ENCODE measurements at places on chromosomes 16 and 17. TPM values are rescaled to one million over a fixed set of nuclear protein-coding genes. Genes with fewer than 3 reads are reported as not detected.

OTOP3 gene
- not detected for total RNA-seq

WRAP53 gene
- total RNA-seq: 6.9 TPM

GRCh38 chr16:17289674-17290635 is 180.8 kb downstream of the XYLT1 start:
- DNase-seq: no peak

DNA sequence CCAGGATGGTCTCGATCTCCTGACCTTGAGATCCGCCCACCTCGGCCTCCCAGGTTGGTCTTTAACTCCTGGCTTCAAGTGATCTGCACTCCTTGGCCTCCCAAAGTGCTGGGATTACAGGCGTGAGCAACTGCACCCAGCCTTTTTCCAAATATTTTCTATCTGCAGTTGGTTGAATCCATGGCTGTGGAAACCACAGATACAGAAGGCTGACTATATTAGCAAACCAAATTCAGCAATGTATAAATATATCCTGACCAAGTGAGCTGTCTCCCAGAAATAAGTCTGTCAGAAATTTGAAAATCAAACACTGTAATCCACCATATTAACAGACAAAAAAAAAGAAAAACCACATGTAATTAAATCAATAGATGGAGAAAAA is 9.6 kb downstream of the CFDP1 start:
- DNase-seq: no peak

GRCh38 chr17:71437166-71437565 is 683.7 kb upstream of the SOX9 start:
- DNase-seq: no peak

OTOA gene
- under 0.01 TPM for total RNA-seq

GRCh38 chr16:60151987-60152386 is 1417.9 kb upstream of the GOT2 start:
- no peak for DNase-seq

MAP3K3 gene
- 113 TPM for total RNA-seq

GRCh38 chr17:30550512-30551273 is 73.5 kb downstream of the GOSR1 start:
- DNase-seq: no peak

GRCh38 chr17:78448356-78448993 is 70.0 kb downstream of the PGS1 start:
- no peak for DNase-seq

DNA sequence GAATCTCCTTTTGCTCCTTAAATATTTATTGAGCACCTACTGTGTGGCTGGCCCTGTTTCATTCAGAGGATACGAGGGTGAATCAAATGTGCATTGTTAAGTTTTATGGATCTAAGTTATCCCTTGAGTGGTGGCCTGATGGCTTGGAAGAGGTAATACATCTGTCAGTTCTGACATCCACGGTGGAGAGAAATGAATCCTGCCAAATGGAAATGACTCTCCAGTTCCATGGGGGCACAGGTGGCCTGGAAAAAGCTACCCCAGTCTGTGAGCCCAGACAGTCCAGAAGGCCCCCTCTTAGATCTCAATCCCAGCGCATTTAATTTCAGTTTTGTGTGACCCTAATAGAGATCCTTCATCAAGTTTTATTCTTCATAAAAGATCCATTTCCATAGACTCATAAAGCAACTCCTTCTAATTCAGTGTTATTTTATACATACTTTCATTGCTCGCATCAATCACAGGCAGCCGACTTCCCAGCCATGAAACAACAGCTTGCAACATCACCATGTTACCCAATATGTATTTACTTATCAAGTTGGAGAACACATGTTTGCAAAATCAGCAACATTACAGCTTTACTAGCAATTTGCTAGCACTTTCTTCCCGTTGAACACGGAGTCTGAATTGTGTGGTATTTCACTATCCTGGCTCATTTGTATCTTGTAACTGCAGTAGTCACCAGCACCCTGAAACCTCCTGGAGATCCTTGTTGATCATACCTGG is 334.8 kb upstream of the HSBP1 start:
- no peak for DNase-seq

- DNase-seq: no peak
Observed at GRCh38 chr17:53649201-53649600, 173.5 kb upstream of the KIF2B start.

TBC1D3 gene
- not detected for total RNA-seq

VTN gene
- not detected for total RNA-seq

ZNF821 gene
- total RNA-seq: 6.8 TPM

GRCh38 chr17:80887639-80888175 is 103.9 kb upstream of the CHMP6 start:
- no peak for DNase-seq

TNFRSF13B gene
- not detected for total RNA-seq

DNA sequence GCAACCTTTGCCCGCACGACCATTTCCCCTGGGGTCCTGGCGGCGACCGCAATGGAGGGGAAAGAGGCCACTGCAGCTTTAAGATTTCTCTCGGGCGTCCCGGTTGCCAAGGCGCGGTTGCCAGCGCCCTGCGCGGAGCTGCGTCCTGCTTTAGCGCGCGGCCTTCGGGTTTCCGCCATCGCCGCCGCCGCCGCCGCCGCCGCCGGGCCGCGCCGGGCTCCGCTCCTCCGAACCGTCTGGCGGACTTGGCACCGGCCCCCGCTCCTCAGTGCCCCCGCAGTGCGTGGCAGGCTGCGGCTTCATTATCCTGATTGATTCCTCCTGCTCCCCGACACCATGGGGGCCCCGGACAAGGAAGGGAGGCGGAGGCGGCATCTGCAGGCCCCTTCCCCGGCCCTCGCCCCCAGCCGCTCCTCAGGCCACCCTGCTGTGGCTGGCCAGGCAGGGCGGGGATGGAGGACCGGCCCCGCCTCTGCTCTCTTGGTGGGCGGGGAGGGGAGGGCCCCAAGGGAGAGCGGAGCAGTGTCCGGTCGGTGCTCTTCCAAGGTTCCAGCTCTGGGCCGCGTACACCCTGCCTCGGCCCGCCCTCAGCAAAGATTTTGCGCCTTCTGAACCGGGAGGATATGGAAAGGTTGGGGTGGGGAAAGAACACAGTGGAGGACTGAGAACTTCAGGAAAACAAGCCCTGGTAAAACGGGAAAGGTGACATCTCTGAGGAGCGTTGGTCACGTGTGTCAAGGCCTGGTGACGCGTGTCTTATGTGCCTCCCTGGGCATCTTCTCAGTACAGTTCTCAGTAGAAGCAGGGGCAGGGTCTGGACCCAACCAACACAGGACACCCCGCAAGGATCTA is 34.0 kb downstream of the NEUROD2 start:
- no peak for DNase-seq

TPPP3 gene
- under 0.01 TPM for total RNA-seq

GRCh38 chr16:75550211-75550662 is 5.8 kb downstream of the TMEM231 start:
- DNase-seq: peak; percentile 51

- DNase-seq: peak; percentile 64
Observed at GRCh38 chr16:47461598-47462266, 601 bp downstream of the PHKB start.

PLCD3 gene
- total RNA-seq: 13.0 TPM

GRCh38 chr16:11734653-11735043 is 8.0 kb downstream of the TXNDC11 start:
- no peak for DNase-seq

- peak; percentile 85 for DNase-seq
Observed at GRCh38 chr17:6512552-6512951, 43.8 kb downstream of the PITPNM3 start.

- no peak for DNase-seq
Observed at GRCh38 chr17:13460261-13461000, 141.3 kb downstream of the HS3ST3A1 start.

GRCh38 chr16:27471661-27472060 is 69.7 kb downstream of the IL21R start:
- DNase-seq: no peak

GRCh38 chr16:58452640-58453039 is 47.3 kb upstream of the NDRG4 start:
- no peak for DNase-seq

- no peak for DNase-seq
Observed at GRCh38 chr16:16014329-16015224, 65.2 kb downstream of the ABCC1 start.

- no peak for DNase-seq
Observed at GRCh38 chr16:17404941-17405689, 65.6 kb downstream of the XYLT1 start.

CACNA1H gene
- under 0.01 TPM for total RNA-seq

CHST4 gene
- not detected for total RNA-seq

DNA sequence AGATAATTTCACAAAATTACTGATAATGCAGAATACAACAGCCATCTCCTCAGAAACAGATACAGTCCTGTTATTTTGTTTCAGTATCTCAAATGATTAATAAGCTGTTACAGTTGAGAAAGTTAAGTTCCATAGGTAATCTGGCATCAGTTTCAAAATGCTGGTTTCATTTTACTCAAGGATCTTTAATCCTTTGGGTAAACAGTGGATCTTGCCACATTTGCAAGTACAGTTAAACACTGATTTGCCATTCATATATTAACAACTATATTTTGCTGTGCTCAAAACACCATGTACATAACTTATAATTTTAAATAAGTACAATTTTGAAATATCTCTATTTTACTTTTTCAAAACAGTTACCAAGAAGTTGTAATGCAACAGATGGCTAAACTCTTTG is 31.2 kb downstream of the RPGRIP1L start:
- DNase-seq: no peak

DNA sequence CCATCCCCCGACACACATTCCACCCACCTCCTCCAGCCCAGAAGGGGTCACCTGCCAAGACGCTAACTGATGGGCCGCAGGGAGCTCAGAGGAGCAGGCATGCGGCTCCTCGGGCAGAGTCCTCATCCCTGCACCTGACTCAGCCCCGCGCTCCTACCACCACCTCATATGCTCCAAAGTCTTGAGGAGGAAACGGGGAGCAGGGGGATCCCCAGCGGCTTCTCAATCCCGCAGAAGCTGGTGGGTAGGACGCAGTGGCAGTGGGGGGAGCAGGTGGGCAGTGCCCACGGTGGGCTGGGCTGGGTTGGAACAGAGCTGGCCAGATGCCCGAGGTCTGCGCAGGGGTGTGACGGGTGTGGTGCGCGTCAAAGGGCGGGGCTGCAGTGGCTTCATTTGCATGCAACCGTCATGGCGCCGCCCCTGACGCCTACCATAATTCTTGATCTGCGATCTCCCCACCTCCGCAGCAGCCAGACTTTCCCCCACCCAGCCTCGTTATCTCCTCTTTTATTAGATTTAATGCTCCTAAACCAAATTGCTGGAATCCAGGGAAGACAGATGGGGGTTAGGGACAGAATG is 39.0 kb upstream of the EMP2 start:
- no peak for DNase-seq

PRR11 gene
- total RNA-seq: 12.2 TPM

DNA sequence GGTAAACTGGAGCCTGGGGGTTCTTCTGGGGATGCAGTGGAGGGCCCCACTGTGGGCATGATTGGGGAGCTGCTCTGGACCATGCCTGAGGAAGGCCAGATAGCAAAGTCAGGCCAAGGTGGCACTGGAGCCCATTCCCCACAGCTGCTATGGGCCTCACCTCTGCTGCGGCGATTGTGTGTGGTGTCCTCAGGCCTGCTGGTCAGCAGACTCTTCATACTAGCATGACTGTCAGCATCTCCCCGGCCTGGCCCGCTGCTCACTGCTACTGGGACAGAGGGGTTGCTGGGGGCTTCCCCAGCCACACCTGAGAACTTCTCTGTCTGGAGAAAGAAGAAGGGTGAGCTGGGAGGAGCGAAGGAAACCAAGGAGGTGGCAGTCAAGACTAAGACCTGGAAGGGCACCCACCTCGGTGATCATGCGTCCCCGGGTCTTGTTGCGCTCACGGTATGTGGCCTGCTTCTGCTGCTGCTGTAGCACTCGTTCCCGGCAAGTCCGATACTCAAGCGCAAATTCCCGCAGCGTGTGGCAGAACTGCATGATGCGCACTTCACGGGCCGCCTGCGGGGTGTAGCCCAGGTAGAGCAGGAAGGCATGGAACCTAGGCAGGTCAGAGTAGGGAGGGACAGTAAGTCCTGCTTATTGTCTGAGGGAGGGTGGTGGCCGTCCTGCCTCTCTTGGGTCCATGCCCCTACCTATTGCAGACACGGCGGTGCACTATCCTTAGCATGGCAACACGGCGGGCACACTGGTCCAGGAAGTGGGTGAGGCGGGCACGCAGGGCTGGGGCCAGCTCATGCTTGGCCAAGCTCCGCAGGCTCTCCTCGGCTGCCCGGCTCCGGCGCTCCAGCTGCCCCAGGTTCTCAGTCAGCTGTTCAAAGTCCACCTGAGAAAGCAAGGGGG is 3.2 kb downstream of the TMEM208 start:
- DNase-seq: no peak

GRCh38 chr16:51936846-51937245 is 610.1 kb downstream of the TOX3 start:
- no peak for DNase-seq

GRCh38 chr17:75531721-75532072 is 6.2 kb downstream of the LLGL2 start:
- DNase-seq: no peak

COQ9 gene
- total RNA-seq: 42.2 TPM

DNA sequence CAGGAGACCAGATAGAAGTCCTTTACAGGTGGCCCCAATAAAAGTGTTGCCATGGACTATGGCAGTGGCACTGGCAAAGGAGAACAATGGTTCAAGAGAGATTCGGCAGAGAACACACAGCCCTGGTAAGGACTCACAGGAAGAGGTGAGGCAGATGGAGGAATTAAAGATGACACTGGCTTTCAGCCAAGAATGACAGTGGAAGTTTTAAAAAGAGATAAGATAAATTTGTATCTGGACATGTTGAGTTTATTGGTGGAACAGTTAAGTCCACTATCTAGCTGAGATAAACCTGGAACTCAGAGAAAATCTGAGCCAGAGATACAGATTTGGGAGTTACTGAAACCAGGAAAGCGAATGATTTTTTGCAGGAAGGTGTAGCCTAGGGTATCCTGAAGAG is 20.1 kb downstream of the CMC2 start:
- peak; percentile 67 for DNase-seq

DNA sequence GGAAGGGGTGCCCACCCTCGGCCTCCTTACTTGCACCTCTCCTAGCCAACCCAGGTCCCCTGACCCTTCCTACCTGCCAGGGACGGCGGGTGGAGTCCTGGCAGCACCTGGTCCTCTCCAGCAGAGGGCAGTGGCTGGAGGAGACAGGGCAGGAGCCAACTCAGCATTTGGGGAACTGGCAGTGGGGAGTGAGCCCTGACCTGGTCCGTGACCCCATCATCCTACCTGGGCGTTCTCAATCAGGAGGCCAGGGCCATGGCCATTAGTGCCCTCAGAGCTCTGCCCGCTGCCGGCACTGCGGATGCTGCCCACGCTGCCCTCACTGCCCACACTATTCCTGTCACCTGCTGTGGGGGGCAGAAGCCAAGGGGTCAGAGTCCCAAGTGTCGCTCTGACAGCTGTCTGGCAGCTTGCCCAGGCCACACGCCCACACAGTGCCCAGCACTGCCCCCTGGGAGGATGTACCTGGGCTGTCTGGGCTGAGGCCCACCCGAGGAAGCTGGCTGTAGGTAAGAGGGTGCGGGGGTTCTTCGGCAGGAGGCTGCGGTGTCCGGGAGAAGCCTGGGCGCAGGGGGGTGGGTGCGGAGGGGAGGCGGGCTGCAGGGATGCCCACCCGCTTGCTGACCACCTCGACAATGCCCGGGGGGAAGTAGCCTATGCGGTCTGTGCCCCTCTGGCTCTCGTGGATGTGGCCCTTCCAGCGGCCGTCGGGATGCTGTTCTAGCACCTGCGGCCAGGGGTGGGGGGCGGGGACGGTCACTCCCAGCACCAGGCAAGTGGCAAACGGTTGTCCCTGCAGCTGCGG is 10.8 kb downstream of the CASKIN2 start:
- DNase-seq: no peak

DBNDD1 gene
- total RNA-seq: 12.3 TPM

All from dermis microvascular lymphatic vessel endothelial cell (primary cell).